Activated naive CD4-positive, alpha-beta T cell treated with anti-CD3 and anti-CD28 coated beads, Interleukin-2, amount 10 ng/mL, durations not matched to agents 7 days and 5 days (primary cell): ENCODE measurements at places on chromosomes 6 and 20.
A peak's percentile ranks its signal among the peaks of the same experiment; 100 is the strongest.

DNA sequence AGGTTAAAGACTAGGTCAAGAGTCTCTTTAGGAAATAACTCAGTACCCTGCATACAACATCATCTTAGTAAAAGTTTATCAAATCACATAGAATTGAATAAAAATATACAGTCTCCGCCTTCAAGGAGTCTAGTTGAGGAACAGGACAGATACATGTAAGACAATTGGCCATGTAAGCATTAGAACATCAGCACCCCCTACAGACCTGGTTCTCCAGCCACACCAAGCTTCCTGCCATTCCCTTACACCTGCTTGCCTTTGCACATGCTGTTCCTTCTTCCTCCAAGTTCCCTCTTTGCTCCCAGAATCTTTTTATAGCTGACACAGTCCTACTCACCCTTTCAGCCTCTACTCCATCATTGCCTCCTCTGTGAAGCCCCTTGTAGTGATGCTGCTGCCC is 187.8 kb upstream of the LRFN2 start:
- no peak for DNase-seq

GRCh38 chr6:120774275-120774674 is 560.0 kb downstream of the TBC1D32 start:
- no peak for DNase-seq

DNA sequence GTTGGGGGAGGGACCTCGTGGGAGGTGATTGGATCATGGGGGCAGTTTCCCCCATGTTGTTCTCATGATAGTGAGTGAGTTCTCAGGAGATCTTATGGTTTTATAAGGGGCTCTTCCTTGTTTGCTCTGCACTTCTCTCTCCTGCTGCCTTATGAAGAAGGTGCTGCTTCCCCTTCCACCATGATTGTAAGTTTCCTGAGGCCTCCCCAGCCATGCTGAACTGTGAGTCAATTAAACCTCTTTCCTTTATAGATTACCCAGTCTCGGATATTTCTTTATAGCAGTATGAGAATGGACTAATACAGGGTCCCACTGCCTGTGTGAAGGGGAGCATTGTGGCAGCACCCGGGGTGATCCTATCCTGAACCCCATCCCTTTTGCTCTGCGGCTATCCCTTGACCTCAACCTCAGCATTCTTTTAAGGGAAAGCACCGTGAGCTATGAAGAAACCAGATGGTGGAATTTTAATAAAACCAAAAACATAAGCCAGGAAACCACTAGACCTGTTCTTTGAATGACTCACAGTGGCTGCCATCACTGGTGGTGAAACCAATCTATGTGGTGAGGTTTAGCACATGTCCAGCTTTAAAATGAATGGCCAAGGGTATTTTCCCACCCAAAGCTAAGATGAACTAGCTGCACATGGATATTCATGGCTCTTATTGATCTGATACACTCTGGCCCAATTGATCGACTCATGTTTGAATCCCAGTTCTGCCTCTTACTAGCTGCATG is 62.2 kb downstream of the ZDHHC14 start:
- no peak for DNase-seq

DNA sequence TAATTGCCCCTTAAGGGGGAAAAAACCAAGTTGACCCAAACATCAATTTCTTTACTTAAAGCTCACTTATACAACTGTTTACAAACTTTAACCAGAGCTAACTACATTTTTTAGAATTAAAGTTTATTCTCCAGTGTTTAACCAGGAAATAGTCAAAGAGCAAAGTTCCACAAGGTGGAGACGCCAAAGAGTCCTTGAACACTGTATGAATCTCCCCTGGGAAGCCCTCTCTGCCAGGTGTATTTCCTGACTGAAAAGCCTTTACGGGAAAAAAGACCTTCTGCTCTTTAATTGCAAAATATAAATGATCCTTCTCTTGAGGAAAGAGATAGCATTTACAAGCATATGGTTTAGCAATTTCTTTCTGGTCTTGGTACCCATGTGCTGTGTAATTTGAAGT is 36.2 kb downstream of the BTBD9 start:
- DNase-seq, result no peak

DNA sequence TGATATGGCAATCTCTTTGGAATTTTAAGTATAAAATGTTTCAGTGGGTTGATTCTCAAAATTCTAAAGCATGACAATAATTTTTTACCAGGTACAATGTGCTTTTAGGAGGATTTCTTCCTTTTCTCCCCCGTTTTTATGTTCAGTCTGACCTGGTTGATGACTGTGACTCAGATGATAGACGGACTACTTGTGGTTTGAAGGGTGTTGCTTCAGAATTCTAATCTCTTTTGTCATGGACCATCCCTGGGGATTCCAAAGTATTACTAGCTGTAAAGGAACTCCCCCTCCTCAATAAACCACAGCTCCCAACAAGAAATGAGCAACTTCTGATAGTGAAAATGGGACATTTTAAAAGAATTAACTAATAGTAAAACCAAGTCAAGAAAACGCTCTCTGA is 34.9 kb upstream of the TNFAIP3 start:
- no peak for DNase-seq

- no peak for DNase-seq
Observed at GRCh38 chr6:46327779-46328178, 157.0 kb upstream of the ENPP5 start.

GRCh38 chr6:159788753-159789376 is 537 bp downstream of the TCP1 start:
- DNase-seq, result peak; percentile 52

DNA sequence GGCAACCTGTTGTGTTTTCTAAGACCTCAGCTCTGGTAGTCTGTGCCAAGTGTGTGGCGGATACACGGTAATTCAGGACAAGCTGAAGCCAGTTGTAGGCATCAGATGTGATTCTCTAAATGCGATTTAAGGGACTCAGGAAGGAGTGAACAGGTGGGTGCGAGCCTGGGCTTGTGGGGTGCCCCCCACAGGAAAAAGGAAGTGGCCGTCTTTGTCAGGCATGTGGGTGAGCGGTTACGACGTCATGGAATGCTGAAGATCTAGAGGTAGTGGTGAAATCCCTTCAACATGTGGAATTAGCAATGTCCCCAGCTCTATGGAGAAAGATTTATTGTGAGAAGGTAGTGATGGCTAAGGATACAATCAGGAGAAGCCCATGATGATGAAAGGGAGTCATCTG is 95.1 kb upstream of the EXOC2 start:
- DNase-seq, result peak; percentile 30

GRCh38 chr6:20458027-20458894 is 56.6 kb downstream of the E2F3 start:
- no peak for DNase-seq

- DNase-seq, result no peak
Observed at GRCh38 chr6:27280540-27281000, 31.5 kb downstream of the POM121L2 start.

DNA sequence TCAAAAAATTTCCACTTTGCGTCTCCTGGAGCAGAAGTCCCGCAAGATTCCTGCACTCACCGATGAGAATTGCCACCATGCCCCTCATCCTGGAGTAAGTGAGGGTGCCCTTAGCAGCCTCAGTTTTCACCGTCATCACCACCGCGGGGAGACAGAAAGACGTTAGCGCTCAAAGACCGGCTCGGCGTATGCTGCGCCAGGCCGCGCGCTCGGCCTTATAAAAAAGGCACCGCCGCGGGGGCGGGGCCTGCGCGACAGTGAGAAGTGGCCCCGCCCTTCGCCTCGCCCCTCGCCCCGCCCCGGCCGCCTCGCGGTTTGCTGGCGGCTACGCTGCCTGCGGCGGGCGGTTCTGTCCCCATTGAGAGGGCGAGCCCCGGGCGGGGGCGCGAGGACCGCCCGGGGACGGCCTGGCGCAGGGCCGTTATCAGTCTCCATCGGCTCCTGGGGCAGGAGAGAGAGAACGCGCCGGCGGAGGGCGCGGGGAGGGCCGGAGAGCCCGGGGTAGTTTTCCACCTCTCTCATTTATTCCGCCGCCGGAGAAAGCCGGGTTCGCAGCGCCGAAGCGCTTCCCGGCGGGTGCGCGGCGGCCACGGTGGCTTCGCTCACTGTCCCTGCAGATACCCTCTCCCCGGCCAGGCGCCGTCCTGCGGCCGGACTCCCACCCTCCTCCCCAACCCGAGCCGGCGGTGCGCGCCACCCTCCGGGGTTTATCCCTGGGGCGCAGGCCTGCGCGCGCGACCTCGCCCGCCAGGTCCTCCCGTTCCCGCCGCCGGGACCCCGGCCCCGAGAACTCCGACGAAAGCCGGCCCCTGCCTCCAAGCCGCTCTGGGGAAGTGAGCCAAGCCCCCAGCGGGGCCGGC is 122.5 kb upstream of the SLC2A12 start:
- peak; percentile 93 for DNase-seq

GRCh38 chr20:46139908-46140482 is 21.9 kb downstream of the CD40 start:
- DNase-seq, result no peak

- DNase-seq, result no peak
Observed at GRCh38 chr20:9597547-9597946, 83.2 kb downstream of the LAMP5 start.

DNA sequence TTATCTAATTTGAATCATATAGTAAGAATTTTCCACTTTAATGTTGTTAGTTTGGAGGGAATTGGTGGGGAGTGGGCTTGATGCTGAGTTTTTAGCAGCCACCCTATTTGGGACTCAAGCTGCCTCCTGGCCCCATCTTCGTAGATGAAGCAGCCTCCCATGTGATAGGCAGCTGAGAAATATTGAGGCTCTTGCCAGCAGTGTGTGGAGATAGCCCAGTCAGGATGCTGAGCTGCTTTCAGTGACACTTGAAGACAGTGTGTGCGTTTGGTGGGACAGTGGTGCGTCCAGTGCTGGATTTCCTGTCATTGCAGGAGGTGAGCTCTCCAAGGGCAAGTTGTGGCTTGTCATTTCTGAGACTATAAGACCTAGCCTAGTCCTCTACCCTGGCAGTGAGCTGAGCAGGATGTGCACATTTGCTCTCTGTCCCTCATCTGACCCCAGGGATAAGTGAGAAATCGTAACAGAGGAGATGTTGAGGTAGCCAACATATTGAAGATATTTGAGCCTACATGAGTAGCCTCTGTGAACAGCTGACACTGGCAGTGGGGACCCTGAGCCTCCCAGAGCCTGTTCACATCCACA is 47.9 kb upstream of the RNF8 start:
- DNase-seq, result no peak
